ENCODE measurements at places on chromosomes 16 and 17.

DNA sequence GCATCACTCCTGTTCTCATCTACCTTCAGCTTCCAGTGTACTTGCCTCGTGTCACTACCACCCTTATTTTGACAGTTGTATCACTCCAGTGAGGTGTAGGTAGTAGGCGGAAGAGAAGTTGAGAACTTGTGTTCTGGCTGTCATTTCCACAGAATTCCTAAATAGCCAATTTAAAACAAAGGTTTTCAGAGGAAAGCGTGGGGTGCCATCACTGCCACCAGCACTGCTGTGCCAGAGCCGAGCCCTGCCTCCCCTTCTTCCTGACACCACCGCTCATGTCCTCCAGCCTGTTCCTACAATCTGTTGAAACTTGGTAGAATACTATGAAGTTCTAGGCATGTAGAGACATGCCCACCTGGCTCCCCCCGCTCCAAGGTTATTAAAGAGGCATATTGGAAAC lies 215.8 kb downstream of the TANC2 start:
- no peak for DNase-seq

DNA sequence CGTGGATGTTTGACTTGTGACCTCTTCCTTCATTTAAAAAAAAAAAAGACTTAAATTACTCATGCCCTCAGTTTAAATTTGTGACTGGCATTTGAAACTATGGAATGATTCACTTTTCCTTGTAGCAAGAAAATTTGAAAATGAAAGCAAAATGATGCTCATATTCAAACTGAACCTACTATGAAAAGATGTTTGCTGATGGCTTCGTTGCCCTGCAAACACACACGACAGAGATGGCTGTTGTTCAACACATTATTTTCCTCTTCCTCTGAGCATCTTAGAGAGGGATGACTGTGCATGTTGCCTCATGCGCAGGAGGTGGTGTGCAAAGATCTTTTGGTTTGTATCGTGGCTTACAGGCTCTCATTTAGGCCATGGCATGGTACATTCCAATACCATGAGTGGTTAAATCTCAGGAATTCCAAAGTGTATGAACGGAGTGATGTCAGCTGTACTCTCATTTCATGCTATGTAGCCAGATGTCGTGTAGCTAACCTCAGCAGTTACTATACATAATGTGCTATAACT lies 164.5 kb downstream of the PRKCA start:
- no peak for DNase-seq

- DNase-seq, result no peak
Observed at GRCh38 chr16:58448890-58449289, 51.1 kb upstream of the NDRG4 start.

- DNase-seq, result no peak
Observed at GRCh38 chr16:24151482-24151939, 104.6 kb upstream of the CACNG3 start.

DNA sequence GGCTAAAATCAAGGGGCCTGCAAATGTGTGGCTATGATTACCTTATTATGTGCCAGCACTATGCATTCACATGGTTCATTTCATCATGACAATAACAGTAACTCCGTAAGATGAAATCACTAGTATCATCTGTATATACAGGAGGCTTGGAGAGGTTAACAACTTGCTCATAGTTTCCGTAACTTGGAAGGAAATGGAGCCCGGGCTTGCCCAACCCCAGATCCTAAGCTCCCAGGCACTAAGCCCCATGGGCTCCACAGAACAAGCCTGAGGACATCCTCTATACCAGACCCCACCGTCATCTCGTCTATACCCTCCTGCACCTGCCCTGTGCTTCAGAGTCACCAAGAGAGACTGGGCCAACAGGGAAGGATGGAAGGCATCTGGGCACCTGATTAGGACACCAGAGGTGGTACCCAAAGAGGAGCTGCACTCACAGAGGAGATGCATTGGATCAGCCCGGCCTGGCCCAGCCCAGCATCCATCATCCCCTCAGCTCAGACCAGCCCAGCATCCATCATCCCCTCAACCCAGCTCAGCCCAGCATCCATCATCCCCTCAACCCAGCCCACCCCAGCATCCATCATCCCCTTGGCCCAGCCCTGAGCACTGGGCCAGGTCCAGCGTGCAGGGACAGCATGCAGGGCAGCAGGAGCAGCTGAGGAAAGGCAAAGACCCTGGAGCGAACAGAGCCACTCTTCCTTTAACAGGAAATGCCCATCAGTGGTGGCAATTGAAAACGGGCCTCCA lies 28.5 kb downstream of the NSMCE1 start:
- DNase-seq, result no peak

DNA sequence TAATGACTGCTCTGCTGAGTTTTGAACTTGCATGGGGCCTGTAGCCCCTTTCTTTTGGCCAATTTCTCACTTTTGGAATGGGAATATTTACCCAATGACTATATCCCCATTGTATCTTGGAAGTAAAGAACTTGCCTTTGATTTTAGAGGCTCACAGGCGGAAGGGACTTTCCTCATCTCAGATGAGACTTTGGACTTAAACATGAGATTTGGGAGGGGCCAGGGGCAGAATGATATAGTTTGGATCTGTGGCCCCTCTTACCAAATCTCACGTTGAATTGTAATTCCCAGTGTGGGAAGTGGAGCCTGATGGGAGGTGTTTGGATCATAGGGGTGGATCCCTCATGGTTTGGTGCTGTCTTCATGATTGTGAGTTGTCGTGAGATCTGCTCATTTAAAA lies 42.7 kb upstream of the SDK2 start:
- DNase-seq, result no peak

DNA sequence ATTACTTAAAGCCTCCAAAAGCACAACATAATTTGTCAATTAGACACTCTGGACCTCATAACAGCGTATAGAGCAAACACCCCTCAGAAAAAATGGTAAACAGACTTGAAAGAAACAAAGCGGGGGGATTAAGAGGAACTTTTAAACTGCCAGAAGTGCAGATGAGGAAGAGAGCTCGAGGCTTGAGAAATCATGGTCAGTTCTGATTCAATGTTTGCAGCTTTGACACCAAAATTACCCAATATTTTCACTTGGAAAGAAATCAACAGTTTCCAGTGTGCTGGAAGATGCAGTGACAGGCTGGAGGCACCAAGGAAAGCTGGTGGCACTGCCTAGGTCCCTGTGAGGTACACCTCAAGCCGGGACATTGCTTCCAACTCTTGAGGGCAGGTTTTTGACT lies 180.9 kb upstream of the TOX3 start:
- no peak for DNase-seq

GRCh38 chr17:40859536-40859935 lies 7.5 kb downstream of the KRT12 start:
- no peak for DNase-seq

DNA sequence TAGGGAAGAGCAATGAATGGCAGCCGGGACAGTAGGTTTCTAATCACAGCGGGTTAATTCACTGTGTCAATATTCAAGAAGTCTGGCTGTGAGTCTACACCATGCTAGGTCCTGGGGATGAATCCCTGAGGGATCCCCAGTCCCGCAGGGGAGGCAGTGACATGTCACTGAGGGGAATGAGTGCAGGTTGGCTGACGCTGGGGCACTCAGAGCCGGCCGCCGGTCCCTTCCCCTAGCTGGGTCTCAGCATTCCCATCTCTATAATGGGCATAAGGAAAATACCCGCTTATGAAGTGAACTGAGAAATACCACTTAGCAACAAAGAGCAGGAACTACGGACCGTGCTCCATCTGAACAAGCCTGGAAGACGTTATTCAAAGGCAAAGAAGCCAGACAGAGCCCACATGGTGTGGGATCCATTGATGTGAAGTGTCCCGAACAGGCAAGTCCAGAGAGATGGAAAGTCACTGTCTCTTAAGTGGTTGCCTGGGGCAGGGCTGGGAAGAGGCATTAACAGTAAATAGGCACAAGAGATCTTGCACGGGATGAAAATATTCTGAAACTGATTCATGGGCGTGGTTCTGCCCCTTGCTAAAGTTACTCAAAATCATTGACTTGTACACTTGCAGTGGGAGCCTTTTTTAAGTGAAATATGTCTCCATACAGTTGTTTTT lies 31.9 kb downstream of the PPL start:
- DNase-seq, result no peak

DNA sequence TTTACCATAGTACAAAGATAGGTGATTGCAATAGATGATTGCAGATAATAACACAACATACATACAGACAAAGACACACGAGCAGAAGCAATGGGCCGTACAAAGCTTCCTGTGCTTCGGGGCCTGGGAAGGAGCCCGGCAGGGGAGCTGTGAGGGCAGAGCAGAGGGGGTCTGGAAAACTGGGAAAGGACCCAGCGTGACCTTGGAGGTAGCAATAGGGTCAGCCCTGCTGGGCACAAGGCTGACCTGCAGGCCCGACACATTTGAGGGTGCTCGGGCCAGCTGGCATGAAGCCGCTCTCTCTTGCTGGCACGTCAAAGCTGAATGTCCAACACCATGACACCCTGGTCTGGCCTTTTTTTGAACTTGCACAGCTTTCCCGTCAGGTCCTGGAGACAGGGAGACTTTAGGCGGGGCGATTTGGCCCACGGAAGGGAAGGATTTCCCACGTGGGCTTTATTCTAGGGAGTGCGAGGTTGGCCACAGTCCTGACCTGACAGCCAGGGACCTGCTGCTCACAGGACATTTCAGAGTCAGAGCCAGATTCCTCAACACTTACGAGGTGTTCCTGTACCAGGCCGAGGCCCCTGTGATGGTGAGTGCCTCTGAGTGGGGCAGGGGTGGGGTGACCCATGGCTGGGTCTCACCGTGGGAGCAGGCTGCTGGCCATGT lies 83.2 kb downstream of the NTN1 start:
- no peak for DNase-seq

- no peak for DNase-seq
Observed at GRCh38 chr16:60811657-60812056, 1224.6 kb downstream of the CDH8 start.

DNA sequence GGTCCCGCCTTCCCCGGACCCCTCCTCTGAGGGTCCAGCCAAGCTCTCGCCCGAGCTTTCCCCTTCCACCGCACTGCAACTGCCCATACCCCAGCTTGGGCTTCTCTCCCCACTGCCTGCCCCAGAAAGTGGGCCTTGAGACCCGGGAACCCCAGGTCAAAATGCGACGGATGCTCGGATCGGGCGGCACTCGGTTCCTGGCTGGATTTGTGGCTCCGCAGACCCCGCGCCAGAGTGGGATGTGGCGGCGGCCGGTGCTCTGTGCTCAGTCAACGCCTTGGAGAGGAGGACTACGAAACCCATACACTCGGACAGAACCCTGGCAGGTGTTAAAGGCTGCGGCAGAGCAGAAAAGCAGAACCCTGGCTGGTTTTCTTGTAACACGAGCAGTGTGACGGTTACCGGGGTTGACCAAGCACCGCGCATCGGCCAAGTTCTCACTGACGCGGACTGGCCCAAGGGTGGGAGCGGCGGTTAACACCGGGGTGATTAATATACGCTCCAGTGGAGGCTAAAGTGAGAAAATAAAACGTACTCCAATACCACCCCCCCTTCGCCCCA lies 885 bp upstream of the SLFN13 start:
- DNase-seq, result peak; percentile 58

GRCh38 chr17:77510133-77510796 lies 369.5 kb downstream of the SEC14L1 start:
- no peak for DNase-seq

DNA sequence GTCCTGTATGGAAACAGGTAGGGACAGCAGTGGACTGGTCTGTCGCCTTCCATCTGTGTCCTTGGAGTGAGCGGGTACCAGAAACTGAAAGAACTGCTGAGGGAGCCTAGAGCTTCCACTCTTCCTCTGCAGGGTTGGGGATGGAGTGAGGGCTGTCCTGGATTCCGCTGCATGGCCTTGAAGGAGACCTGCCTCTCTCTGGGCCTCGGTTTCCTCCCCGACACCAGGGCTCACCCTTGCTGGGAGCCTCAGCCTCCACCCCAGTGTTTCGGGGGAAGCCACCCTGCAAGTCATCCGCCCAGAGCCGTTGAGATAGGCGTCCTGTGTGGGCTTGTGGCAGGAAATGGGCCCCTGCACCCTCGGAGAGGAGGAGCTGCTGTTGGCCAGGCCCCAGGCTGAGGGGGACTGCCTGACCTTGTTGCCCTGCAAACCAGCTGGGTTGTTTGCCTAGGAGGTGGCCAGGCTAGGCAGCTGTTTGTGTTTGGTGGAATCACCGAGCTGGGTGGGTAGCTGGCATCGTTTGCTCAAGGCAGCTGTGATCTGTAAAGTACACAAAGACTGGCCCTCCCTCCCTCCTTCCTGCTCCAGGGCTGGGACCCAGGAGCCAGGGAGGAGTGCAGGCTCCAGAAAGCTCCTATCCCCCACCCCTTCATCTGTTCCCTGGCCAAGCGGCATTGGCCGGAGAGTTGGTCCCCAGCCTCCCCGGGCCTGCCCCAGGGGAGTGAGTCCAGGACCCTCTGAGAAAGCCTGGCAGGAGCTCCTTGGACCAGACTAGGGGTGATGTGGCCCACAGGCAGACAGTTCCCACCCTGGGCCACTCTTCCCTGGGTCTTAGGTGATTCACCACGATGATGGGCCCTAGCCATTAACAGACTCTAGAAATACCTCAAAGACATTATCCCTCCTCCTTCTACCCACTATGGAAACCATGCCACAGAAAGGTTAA lies 1.3 kb downstream of the RAB37 start:
- DNase-seq, result peak; percentile 82

- peak; percentile 37 for DNase-seq
Observed at GRCh38 chr16:30010844-30011713, at the start of gene DOC2A. Gene DOC2A (minus strand): TSS chr16:30011027. CDS start chr16:30010222, 805 bp downstream.

- no peak for DNase-seq
Observed at GRCh38 chr17:55325406-55325805, 60.6 kb downstream of the HLF start.

DNA sequence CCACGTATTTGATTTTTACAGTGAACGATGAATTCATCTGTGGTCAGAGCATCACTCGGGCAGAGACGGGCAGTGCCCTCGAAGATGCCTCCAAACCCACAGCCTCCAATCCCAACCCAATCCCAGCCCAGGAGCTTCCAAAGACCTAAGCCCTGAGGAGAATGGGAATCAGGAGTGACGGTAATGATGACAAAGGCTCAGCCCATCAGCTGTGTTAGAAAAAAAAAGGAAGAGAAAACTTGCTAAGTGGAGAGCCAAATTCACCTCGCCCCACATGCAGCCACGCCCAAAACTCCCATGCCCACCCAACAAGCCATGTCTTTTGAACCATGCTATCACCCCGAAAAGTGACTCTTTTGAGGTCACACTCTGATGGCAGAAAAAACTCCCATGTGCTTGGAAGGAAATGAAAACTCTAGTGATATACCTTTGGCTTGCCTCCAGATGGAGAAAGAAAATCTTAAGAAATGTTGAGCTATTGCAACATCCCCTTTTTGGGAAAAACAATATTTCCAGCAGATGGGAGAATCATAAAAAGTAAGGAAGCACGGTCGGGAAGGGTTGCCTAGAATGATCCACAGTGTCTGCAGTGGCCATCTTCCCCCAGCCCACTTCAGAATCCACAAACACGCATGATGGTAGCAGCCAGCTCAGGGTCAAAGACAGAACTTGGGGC lies 37.7 kb downstream of the XYLT1 start:
- no peak for DNase-seq
